H1 (cell line): ENCODE measurements at places on chromosomes 2 and 18. TPM values are rescaled to one million over a fixed set of nuclear protein-coding genes. Genes with fewer than 3 reads are reported as not detected.

The ANKRD30BL gene
- not detected in 2 replicates for total RNA-seq

The FNDC4 gene
- total RNA-seq = 13.4 and 14.7 TPM in 2 replicates

GRCh38 chr2:191245046-191245868 lies at the start of gene MYO1B:
Gene MYO1B (plus strand): TSS chr2:191245404. CDS start chr2:191276896, 31,492 bp downstream.
- no peaks in the 10 kb centered on the region for H3K36me3 ChIP-seq
- peak; percentile 84 for DNase-seq
- H3K27ac ChIP-seq = peak within 1 kb of the TSS; percentile 85
- peaks cover 6% of the 10 kb centered on the region; the same call in 1 of the 2 replicates for H3K4me1 ChIP-seq
- H3K27me3 ChIP-seq = peaks cover 2% of the 10 kb centered on the region; the same call in 1 of the 2 replicates

DNA sequence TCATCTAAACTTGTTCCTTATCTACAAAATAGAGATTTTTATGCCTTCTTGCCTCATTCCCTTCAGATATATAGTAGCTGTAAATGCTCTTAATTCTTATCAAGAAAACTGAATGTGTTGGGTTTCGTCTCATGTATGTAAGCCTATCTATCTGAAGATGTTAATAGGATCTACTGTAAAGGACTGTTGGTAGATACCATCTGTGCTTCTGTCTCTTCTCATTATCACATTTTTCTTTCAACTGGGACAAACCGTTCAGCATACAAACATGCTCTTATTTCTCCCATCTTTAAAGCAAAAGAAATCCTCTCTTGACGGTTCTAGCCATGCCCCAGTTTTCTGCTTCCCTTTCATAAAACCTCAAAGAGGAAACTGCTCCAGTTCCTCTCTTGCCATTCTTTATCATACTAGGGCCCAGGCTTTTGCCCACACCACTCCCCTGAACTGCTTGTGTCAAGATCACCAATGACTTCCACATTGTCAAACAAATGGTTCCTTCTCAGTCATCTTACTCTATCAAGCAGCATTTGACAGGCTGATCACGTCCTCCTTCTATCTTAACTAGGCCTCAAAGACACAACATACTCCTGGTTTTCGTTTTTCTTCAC lies 88.7 kb downstream of the ARHGEF33 start:
- H3K4me3 ChIP-seq = no peak overlapping the region
- no peak for DNase-seq
- no peak overlapping the region for H3K27ac ChIP-seq
- H3K36me3 ChIP-seq = no peaks in the 10 kb centered on the region

- no peaks in the 10 kb centered on the region for H3K27me3 ChIP-seq
- H3K4me1 ChIP-seq = no peaks in the 10 kb centered on the region
- H3K4me3 ChIP-seq = no peak overlapping the region
- H3K36me3 ChIP-seq = no peaks in the 10 kb centered on the region
- no peak for DNase-seq
These were observed 590.2 kb downstream of the EPHA4 start for GRCh38 chr2:220981926-220982325.

The ARHGAP25 gene
- total RNA-seq = 0.42 and 1.2 TPM in 2 replicates

GRCh38 chr2:193334401-193334800 lies 1139.7 kb upstream of the TMEFF2 start:
- no peak for DNase-seq
- no peaks in the 10 kb centered on the region for H3K36me3 ChIP-seq
- no peak overlapping the region for H3K27ac ChIP-seq
- no peaks in the 10 kb centered on the region for H3K27me3 ChIP-seq
- no peaks in the 10 kb centered on the region for H3K4me1 ChIP-seq

The CFAP65 gene
- total RNA-seq = 0.13 and 0.19 TPM in 2 replicates

The IL37 gene
- not detected in 2 replicates for total RNA-seq

GRCh38 chr2:134725876-134726275 lies 7.1 kb upstream of the TMEM163 start:
- no peaks in the 10 kb centered on the region for H3K36me3 ChIP-seq
- no peaks in the 10 kb centered on the region for H3K27me3 ChIP-seq
- H3K27ac ChIP-seq = no peak overlapping the region
- no peak for DNase-seq
- no peaks in the 10 kb centered on the region for H3K4me1 ChIP-seq
- no peak overlapping the region for H3K4me3 ChIP-seq

The PSD4 gene
- 1.2 and 1.3 TPM in 2 replicates for total RNA-seq

- H3K4me1 ChIP-seq = peaks cover 16% of the 10 kb centered on the region
- no peak overlapping the region for H3K4me3 ChIP-seq
- H3K36me3 ChIP-seq = no peaks in the 10 kb centered on the region
- no peak for DNase-seq
- H3K27me3 ChIP-seq = peaks cover 9% of the 10 kb centered on the region; the same call in 1 of the 2 replicates
- no peak overlapping the region for H3K27ac ChIP-seq
These were observed 374.4 kb downstream of the MTX2 start for GRCh38 chr2:176643646-176644045.

The OR6B2 gene
- total RNA-seq = not detected in 2 replicates

DNA sequence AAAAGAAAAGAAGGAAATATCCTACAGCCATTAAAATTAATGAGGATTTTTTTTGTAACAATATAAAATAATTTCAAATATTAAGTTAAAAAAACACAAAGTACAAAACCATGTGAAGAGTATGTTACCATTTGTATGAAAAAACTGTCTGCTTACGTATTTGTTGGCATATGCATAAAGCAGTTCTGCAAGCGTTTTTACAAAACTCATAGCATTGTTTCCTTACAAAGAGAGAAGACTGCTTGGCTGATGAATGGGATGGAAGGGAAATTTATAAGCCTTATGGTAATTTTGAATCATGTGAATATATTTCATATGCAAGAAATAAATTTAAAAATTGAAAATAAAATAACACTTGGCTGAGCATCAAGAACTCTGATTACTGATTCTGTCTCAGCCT lies 63.1 kb downstream of the METTL4 start:
- no peak overlapping the region for H3K4me3 ChIP-seq
- no peaks in the 10 kb centered on the region for H3K27me3 ChIP-seq
- H3K4me1 ChIP-seq = no peaks in the 10 kb centered on the region
- H3K36me3 ChIP-seq = no peaks in the 10 kb centered on the region

- H3K4me3 ChIP-seq = no peak overlapping the region
- no peak for DNase-seq
- H3K4me1 ChIP-seq = no peaks in the 10 kb centered on the region
- no peaks in the 10 kb centered on the region for H3K27me3 ChIP-seq
- no peak overlapping the region for H3K27ac ChIP-seq
- no peaks in the 10 kb centered on the region for H3K36me3 ChIP-seq
These were observed 54.6 kb upstream of the TNP1 start for GRCh38 chr2:216914491-216914890.

- no peak for DNase-seq
- H3K36me3 ChIP-seq = no peaks in the 10 kb centered on the region
- no peaks in the 10 kb centered on the region for H3K27me3 ChIP-seq
- no peak overlapping the region for H3K27ac ChIP-seq
These were observed 33.1 kb downstream of the HJURP start for GRCh38 chr2:233821196-233821595.

GRCh38 chr2:106546391-106546990 lies 59.3 kb downstream of the CD8B2 start:
- no peaks in the 10 kb centered on the region for H3K36me3 ChIP-seq
- no peaks in the 10 kb centered on the region for H3K4me1 ChIP-seq
- no peak overlapping the region for H3K27ac ChIP-seq

- no peak for DNase-seq
- no peaks in the 10 kb centered on the region; the same call in 1 of the 2 replicates for H3K36me3 ChIP-seq
- no peaks in the 10 kb centered on the region for H3K4me1 ChIP-seq
- no peak overlapping the region for H3K4me3 ChIP-seq
- H3K27me3 ChIP-seq = no peaks in the 10 kb centered on the region
- H3K27ac ChIP-seq = no peak overlapping the region
These were observed 95.7 kb downstream of the ZNF385B start for GRCh38 chr2:179765666-179766065.

DNA sequence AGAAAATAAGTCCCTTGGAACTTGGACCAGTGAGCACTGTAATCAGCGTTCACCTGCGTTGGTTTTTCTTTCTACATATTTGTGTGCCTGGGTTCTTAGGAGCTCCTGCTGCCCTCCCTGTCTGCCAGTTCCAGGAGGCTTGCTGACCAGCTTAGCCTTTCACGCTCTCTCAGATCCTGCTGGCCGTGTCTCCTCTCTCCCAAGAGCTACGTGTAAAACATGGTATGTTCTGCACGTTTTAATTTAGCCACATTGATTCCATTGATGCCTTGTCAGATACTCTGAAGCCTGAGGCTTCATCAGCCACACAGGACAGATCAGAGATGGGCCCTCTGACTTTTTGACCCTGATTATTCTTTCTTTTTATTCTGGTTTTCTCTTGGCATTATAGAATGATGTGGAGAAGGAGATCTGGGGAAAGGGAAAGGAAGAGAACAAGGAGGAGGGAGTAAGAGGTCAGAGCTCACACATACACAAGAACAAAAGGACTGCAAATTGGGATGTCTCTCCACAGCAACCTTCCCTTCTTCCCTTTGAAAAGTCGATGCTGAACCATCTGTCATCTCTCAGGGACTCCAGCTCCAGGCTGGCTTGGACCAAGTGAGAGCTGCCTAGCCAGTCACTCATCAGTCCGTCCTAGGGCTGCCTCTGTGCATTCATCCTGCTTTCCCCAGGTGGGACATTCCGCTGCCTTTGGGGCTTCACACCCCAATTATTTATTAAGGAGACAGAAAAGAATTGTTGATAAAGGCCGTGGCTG lies 152.8 kb downstream of the PIK3C3 start:
- no peak for DNase-seq
- no peak overlapping the region for H3K4me3 ChIP-seq
- H3K27me3 ChIP-seq = no peaks in the 10 kb centered on the region
- peaks cover 9% of the 10 kb centered on the region for H3K4me1 ChIP-seq
- H3K36me3 ChIP-seq = no peaks in the 10 kb centered on the region

DNA sequence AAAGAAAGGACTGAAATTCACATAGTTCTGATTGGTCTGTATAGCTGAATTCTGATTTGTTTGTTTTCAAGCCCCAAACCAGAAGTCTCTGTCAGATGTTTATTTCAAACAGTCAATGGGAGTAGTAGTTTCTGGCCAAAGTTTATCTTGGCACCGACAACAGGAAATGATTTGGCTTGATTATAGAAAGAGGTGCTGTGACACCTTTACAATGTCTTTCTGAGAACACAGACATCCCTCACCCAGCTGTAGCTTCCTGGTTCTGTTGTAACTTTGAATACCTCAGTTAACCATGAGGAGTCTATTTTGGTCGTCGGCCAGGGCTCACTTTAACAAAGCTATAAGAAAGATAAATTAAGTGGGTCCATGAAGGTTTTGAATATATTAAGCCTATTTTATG lies 545.0 kb upstream of the ZNF804A start:
- no peaks in the 10 kb centered on the region for H3K27me3 ChIP-seq
- no peak overlapping the region for H3K27ac ChIP-seq
- H3K4me3 ChIP-seq = no peak overlapping the region
- DNase-seq = no peak
- H3K36me3 ChIP-seq = no peaks in the 10 kb centered on the region
- H3K4me1 ChIP-seq = no peaks in the 10 kb centered on the region

DNA sequence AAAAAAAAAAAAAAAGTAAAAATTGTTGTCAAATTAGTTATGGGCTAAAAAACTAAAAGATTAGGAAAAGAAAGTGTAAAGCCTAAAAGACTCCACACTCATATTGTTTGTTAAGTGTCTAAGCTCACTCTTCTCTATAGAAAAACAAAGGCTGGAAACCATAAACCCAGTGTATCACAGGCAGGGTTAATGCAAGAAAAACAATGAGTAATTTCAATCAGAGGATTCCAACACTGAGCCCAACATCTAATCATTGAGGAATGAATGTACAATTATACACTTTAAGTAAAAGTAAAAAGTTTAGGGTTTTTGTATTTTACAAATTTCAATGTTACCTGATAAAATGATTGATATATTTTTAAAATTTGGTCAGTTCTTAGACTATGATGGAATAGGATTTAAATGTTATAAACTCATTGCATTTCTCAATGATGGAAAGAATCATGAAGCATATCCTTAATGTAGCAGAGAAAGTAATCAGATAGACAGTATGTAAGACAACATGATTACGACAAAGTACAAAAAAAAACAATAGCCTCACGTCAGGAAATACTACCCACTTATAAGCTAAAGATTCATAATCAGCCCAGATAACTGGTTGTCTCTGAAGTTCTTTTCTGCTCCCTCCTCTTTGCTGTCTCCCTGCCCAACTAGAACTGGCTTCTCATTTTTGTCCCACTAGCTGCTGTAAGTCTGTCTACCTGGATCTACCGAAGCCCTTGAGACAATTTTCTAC lies 44.5 kb upstream of the SP3 start:
- H3K4me1 ChIP-seq = peaks cover 10% of the 10 kb centered on the region
- H3K36me3 ChIP-seq = no peaks in the 10 kb centered on the region
- peaks cover 8% of the 10 kb centered on the region for H3K27me3 ChIP-seq
- DNase-seq = no peak
- no peak overlapping the region for H3K27ac ChIP-seq

The APLF gene
- 4.4 and 4.9 TPM in 2 replicates for total RNA-seq

The SPC25 gene
- 34.7 and 35.8 TPM in 2 replicates for total RNA-seq

- H3K4me1 ChIP-seq = no peaks in the 10 kb centered on the region
- no peaks in the 10 kb centered on the region for H3K36me3 ChIP-seq
- DNase-seq = no peak
These were observed 421 bp upstream of the FAM171B start for GRCh38 chr2:186693446-186693832.

DNA sequence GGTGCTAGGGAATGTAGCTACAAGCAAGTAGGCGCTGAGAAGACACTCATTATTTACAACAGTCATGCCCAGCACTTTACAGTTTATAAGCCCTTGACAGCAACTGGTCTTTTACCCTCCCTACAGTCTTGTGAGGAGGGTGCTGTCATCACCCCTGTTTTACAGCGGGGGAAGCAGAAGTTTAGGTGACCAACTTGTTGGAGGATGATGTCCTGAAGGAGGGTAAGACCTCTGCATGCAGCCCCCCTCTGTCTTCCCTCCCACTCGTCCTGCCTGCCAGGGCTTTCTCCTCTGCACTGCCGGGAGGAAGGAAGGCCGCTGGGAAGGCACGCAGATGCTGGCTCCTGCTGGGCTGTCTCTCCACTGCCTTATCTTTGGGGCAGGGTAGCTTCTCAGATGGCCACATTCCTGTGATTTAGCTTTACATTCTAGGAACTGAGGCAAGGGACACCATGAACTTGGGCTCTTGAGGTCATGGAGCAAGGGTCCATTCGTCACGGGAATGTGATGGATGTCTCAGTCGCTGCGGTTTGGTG lies 972 bp downstream of the IL1R1 start:
- H3K27me3 ChIP-seq = peaks cover 29% of the 10 kb centered on the region
- H3K4me3 ChIP-seq = no peak overlapping the region
- H3K27ac ChIP-seq = no peak overlapping the region

- DNase-seq = no peak
- H3K36me3 ChIP-seq = no peaks in the 10 kb centered on the region
- H3K4me3 ChIP-seq = no peak overlapping the region
- H3K27ac ChIP-seq = no peak overlapping the region
- H3K27me3 ChIP-seq = no peaks in the 10 kb centered on the region
- H3K4me1 ChIP-seq = peaks cover 4% of the 10 kb centered on the region; the same call in 1 of the 2 replicates
These were observed 465.5 kb upstream of the ID2 start for GRCh38 chr2:8216397-8216796.
